ENCODE measurements at places on chromosomes 13 and 19. TPM values are rescaled to one million over a fixed set of nuclear protein-coding genes. Genes with fewer than 3 reads are reported as not detected.

- H3K27ac ChIP-seq: no peak overlapping the region
- no peaks in the 10 kb centered on the region for H3K4me1 ChIP-seq
- DNase-seq: no peak
- no peaks in the 10 kb centered on the region for H3K36me3 ChIP-seq
- H3K27me3 ChIP-seq: no peaks in the 10 kb centered on the region
- H3K4me3 ChIP-seq: no peak overlapping the region
Measured at GRCh38 chr13:51091839-51092238, 19.2 kb downstream of the C13orf42 start.

- no peak for DNase-seq
- no peaks in the 10 kb centered on the region for H3K27me3 ChIP-seq
- peak overlapping the region; percentile 93 for H3K27ac ChIP-seq
- H3K4me1 ChIP-seq: peaks cover 69% of the 10 kb centered on the region
Measured at GRCh38 chr13:111175935-111176334, 60.8 kb downstream of the ARHGEF7 start.

DNA sequence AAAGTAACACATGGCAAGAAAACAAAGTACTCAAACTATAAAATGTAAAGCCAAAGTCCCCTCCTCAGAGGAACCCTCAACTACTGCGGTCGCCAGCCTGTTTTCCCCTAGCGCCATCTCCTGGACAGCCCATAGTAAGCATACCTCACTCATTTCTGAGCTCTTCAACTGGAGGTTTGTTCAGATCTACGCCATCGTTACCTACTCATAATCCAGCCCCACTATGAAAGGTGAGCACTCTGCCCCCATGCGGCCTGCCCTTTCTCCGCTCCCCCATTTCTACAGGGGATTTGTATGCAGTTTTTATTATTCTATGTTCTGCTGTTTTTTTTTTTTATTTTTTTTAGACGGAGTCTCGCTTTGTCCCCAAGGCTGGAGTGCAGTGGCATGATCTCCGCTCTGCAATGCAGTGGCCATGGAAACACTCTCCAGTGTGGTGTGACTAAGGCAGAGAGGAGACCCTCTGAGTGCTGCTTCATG lies 26.2 kb downstream of the OPA3 start:
- peaks cover 5% of the 10 kb centered on the region for H3K36me3 ChIP-seq
- peaks cover 52% of the 10 kb centered on the region for H3K4me1 ChIP-seq
- no peak for DNase-seq
- no peak overlapping the region for H3K27ac ChIP-seq
- no peaks in the 10 kb centered on the region for H3K27me3 ChIP-seq

DNA sequence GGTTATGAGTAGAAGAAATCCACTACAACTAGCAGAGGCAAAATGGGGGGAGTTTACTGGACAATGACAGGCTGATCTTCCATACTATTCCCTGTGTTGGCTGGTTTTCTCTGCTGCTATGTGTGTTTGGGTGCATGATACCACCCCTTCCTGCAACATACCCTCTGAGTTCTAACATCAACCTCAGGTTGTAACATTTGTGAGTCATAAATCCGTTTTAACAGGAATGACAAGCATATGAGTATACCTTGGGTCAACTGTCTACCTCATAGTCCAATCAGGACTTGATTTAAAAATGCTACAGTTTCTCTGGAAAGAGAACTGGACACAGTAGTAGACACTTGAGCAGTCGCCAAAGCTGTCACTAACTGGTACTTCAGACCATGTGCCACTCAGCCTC lies 422.9 kb downstream of the KCTD12 start:
- no peaks in the 10 kb centered on the region for H3K4me1 ChIP-seq
- H3K4me3 ChIP-seq: no peak overlapping the region

- H3K4me3 ChIP-seq: no peak overlapping the region
- H3K27ac ChIP-seq: no peak overlapping the region
- no peaks in the 10 kb centered on the region for H3K36me3 ChIP-seq
Measured at GRCh38 chr13:30396434-30397075, 25.7 kb upstream of the UBE2L5 start.

GRCh38 chr13:48975856-48976575 lies at the start of gene FNDC3A:
Gene FNDC3A (plus strand): TSS chr13:48975912. CDS start chr13:49006191, 30,279 bp downstream.
- H3K36me3 ChIP-seq: no peaks in the 10 kb centered on the region
- peak within 1 kb of the TSS; percentile 98 for H3K27ac ChIP-seq
- peak within 1 kb of the TSS; percentile 89 for H3K4me3 ChIP-seq
- peaks cover 57% of the 10 kb centered on the region for H3K4me1 ChIP-seq
- H3K27me3 ChIP-seq: no peaks in the 10 kb centered on the region
- peak; percentile 85 for DNase-seq

- H3K4me3 ChIP-seq: no peak overlapping the region
- H3K27me3 ChIP-seq: peaks cover 6% of the 10 kb centered on the region
- no peaks in the 10 kb centered on the region for H3K36me3 ChIP-seq
- no peak overlapping the region for H3K27ac ChIP-seq
Measured at GRCh38 chr13:30163441-30163840, 143.9 kb downstream of the KATNAL1 start.

GRCh38 chr19:4678881-4679790 lies 9.0 kb upstream of the MYDGF start:
- H3K36me3 ChIP-seq: peaks cover 79% of the 10 kb centered on the region
- no peak overlapping the region for H3K27ac ChIP-seq
- no peak for DNase-seq
- no peak overlapping the region for H3K4me3 ChIP-seq

Gene ZBTB45
- total RNA-seq: 10.2 TPM

Gene NLRP12
- total RNA-seq: 0.22 TPM

GRCh38 chr13:109150696-109151095 lies 521.3 kb downstream of the MYO16 start:
- H3K36me3 ChIP-seq: no peaks in the 10 kb centered on the region
- no peak overlapping the region for H3K27ac ChIP-seq
- no peak for DNase-seq

Gene ZNF442
- total RNA-seq: 3.4 TPM

DNA sequence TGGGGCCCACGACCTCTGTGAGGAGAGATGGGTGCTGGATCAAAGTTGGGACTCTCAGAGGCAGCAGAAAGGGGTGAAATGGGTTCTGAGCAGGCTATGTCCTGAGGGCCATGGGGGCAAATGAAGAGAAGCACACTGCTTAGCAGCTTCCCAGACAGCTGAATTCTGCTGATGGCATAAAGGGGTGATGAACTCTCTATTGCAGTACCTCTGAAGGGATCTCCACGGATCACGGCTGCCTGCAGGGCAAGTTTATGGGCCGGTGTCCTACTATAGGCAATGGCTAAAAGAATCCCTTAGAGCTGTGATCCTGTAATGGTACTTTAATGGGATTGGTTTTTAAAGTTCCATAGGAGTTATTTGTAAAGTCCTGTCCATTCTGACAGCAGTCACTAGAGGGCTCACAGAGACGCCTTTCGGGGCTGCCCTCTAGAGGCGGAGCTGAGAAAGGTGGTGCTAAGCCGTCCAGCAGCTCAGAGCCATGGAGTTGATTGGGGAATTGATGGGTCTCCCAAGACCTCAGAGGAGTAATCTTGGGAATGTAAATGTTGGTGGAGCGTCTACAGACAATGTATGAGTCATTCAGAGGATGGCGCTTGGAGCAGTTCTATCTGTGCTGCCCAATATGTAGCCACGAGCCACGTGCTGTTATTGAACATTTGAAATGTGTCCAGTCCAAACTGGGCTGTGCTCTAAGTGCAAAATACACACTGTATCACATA lies 287.3 kb downstream of the COG6 start:
- no peaks in the 10 kb centered on the region for H3K36me3 ChIP-seq
- peaks cover 20% of the 10 kb centered on the region for H3K4me1 ChIP-seq
- H3K27ac ChIP-seq: no peak overlapping the region
- peak; percentile 46 for DNase-seq

Gene ZNF534
- 0.44 TPM for total RNA-seq

Gene B3GNT3
- not detected for total RNA-seq

Gene GPR42
- total RNA-seq: not detected

Gene ATXN8OS
- not detected for total RNA-seq

DNA sequence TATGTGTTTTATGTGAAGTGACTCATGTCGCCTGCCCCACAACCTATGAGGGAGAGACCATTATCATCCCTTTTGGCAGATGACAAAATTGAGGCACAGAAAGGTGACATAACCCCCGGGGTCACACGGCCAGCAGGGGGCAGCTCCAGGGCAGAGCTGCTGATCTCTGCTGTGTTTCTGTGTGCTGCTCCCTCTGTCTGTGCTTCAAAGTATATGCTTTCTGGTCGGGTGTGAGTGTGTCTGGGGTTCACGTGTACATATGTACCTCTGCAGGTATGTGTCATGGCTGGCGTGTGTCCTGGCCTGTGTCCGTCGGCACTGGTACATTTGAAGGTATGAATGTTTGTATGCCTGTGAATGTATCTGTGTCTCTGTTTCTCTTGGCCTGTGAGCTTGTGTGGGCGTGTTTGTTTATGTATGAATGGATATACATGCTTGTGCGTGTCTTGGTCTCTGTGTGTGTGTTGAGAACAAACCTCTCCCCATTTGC lies 7.1 kb downstream of the LIPE start:
- peak overlapping the region; percentile 40 for H3K4me3 ChIP-seq
- H3K36me3 ChIP-seq: peaks cover 15% of the 10 kb centered on the region
- peak overlapping the region; percentile 90 for H3K27ac ChIP-seq

GRCh38 chr13:90839061-90839460 lies 508.4 kb upstream of the MIR17HG start:
- no peak for DNase-seq
- H3K4me3 ChIP-seq: no peak overlapping the region
- no peaks in the 10 kb centered on the region for H3K36me3 ChIP-seq
- H3K27me3 ChIP-seq: no peaks in the 10 kb centered on the region
- no peaks in the 10 kb centered on the region for H3K4me1 ChIP-seq

DNA sequence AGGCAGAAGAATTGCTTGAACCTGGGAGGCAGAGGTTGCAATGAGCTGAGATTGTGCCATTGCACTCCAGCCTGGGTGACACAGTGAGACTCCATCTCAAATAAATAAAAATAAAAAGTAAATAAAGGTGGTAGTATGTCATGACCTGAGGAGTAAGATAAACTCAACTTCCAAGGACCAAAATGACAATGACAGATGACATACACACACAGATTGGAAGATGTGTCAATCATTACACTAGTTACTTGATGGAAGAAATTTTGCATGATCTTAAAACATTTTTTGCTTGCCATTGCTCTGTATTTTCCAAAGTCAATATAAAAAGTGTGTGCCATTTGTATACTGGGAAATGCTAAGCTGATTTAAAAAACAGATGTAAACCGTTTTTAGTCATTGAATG lies 4.1 kb downstream of the SLC46A3 start:
- no peak overlapping the region for H3K4me3 ChIP-seq
- DNase-seq: no peak
- peaks cover 50% of the 10 kb centered on the region for H3K4me1 ChIP-seq
- peak overlapping the region; percentile 99 for H3K27ac ChIP-seq

Gene PCP2
- 2.7 TPM for total RNA-seq

DNA sequence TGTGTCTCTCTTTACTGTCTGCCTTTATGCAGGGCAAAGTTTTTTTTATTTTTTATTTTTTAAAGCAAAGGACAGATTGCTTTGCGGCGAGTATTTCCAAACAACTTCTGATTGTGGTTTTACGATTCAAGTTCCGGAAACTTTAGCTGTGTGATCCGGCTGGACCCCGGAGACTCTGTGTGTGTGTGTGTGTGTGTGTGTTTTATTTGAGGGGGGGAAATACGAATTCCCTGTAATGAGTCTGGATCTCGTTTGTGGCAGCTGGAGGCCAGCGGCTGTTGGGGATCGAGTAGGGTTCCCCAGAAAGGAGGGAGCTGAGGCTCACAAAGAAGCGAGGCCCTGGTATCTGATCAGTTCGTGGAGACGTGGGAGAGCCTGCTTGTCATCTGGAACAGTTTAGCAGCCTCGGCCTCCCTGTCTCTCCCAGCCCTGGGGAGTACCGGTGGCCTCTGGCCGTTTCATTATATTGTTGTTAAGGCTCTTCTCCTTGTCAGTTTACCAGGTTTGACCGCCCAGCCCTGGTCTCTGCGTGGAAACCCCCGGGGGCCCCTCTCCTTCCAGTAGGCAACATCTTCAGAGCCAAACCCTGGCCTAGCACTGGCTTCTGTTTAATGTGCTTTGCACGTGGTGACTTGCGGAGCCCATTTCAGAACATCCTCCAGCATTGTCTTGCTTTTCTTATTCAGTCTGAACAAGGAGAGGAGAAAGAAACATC lies 1.3 kb downstream of the FARP1 start:
- H3K4me3 ChIP-seq: peak overlapping the region; percentile 83
- peak; percentile 13 for DNase-seq
- no peaks in the 10 kb centered on the region for H3K27me3 ChIP-seq
- peaks cover 30% of the 10 kb centered on the region for H3K4me1 ChIP-seq
- H3K36me3 ChIP-seq: no peaks in the 10 kb centered on the region

DNA sequence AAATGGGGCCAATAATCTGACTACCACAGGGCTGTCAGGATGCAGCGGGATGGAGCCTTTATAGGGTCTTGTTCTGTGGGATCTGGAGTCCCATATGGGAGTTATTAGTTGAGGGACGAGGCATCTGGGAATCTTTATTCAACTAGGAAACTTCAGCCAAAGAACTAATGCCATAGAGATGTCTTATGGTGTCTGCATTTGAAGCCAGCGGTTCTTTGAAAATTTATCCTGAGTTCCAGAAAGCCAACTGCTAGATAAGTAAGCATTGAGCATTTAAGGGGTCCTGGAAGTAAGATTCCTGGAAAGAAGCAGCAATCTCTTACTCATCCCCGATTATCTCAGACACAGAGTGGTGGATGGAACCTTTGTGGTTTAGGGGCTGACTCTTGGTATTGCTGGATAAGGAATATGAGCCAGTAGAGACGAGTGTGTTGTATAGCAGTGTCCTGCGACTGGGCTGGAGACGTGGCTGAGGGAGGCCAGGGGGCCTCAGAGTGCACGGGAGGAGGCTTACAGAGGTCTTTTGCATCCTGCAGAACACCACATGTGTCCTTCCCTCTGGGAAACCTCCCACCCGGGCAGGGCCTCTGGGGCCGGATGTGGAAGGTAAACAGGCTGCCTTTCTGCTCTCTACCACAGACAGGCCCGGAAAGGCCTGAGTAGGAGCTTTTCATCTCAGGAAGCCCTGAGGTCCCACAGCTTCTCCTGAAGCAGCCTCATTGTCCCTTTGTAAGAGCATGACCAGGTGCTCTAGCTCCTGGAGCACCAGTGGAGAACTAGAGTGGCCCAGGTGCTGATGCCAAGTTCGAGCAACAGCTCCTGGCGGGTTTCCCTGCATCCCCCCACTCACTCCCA lies 28.8 kb downstream of the ACTN4 start:
- H3K27ac ChIP-seq: peak overlapping the region; percentile 91
- peaks cover 96% of the 10 kb centered on the region for H3K4me1 ChIP-seq
- no peak for DNase-seq
- H3K36me3 ChIP-seq: no peaks in the 10 kb centered on the region
- peak overlapping the region; percentile 2 for H3K4me3 ChIP-seq

Gene CASP14
- total RNA-seq: not detected

DNA sequence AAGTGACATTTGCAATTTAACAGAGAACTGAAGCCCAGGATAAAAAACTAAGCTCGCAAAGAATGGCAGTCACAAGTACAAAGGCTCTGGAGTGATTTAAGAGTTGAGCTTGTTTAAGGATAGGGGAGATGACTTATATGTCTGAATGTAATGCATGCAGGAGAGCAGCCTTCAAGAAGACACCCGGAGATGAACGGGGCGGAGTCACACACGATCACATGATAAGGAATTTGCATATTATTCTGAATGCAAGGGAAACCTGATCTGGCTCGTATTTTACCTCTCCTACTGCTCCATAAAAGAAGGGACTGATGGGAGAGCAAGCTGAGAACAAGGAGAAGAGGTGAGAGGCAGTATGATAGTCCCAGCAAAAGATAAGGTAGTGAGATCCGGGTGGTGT lies 12.9 kb downstream of the TBC1D4 start:
- H3K27ac ChIP-seq: no peak overlapping the region
- H3K27me3 ChIP-seq: no peaks in the 10 kb centered on the region
- DNase-seq: no peak
- H3K4me1 ChIP-seq: peaks cover 92% of the 10 kb centered on the region
- no peaks in the 10 kb centered on the region for H3K36me3 ChIP-seq

Gene STAP2
- 2.6 TPM for total RNA-seq

- H3K27ac ChIP-seq: no peak overlapping the region
- H3K27me3 ChIP-seq: no peaks in the 10 kb centered on the region
- peaks cover 25% of the 10 kb centered on the region for H3K36me3 ChIP-seq
- DNase-seq: no peak
- H3K4me3 ChIP-seq: no peak overlapping the region
Measured at GRCh38 chr13:52695856-52696255, 43.2 kb downstream of the SUGT1 start.

Measured in left ventricle myocardium inferior (tissue), 1 donor.